ENCODE measurements at places on chromosomes 3 and 15. TPM values are rescaled to one million over a fixed set of nuclear protein-coding genes. Genes with fewer than 3 reads are reported as not detected.
A peak's percentile ranks its signal among the peaks of the same experiment; 100 is the strongest.

DNA sequence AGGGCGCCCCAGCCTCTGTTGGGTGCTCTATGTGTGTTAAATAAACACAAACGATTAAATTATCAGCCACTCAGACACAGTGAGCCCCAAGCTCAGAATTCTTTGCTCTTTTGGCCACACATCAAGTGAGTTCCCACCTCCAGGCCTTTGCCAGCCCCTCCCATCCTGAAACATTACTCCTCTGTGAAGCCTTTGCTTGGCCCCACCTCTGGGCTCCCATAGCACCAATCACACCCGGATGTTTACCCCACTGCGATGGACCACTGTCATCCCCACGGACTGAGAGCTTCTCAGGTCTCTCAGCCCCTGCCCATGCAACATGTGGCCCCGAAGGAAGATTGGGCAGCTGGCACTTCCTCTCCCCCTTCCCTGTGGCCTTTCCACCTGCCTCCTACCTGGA is 85.1 kb downstream of the NUP210 start:
- DNase-seq, result no peak

The PRSS50 gene
- total RNA-seq, result not detected

The TTLL13 gene
- total RNA-seq, result 1.2 TPM

DNA sequence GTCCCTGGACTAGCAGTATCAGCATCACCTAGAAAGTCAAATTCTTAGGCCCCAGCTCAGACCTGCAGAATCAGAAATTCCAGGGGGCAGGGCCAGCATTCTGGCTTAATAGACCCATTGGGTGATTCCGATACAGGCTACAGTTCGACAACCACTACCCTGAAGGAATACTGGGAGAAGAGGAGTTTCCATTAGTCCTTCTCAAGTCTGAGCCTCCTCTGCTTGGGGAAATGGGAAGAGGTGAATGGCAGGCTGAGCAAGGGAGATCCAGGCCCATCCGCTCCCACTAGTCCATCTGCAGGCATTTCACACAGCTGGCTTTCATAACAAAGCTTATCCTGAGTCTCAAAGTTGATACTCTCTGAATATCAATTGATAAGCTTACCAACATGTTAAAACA is 69.1 kb downstream of the MECOM start:
- no peak for DNase-seq

- DNase-seq, result no peak
Observed at GRCh38 chr15:87326269-87326668, 930.3 kb downstream of the NTRK3 start.

DNA sequence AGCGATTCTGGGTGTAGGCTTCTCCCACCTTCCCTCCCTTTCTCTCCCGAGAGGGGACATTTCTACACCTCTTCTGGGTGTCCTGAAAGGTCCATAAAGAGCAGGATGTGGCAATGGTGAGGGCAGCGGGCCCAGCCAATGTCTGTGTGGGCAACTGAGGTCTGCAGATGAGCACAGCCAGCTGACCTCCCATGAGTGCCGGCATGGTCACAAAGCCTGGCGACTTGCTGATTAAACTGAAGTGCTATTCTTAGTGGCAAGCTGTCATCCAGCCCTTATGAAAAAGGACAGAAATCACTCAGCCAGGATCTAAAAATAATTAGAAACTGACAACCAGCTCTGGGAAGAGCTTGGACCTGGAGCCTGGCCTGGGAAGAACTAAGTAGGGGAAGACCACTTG is 124.3 kb upstream of the RGMA start:
- no peak for DNase-seq

The UROC1 gene
- not detected for total RNA-seq

The BFSP2 gene
- total RNA-seq, result not detected

The CP gene
- total RNA-seq, result not detected

DNA sequence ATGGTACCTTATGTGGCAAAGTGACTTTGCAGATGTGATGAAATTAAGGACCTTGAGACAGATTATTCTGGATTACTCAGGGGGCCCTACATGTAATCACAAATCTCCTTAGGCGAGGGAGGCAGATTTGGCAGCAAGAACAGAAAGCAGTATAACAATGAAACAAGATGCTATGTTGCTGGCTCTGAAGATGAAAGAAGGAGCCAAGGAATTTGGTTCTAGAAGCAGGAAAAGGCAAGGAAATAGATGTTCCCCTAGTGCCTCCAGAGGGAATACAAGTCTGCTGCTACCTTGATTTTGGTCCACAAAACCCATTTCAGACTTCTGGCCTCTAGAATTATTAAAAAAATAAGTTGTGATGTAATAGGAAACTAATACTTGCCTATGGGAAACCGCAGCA is 64.5 kb downstream of the PIK3R4 start:
- DNase-seq, result no peak

DNA sequence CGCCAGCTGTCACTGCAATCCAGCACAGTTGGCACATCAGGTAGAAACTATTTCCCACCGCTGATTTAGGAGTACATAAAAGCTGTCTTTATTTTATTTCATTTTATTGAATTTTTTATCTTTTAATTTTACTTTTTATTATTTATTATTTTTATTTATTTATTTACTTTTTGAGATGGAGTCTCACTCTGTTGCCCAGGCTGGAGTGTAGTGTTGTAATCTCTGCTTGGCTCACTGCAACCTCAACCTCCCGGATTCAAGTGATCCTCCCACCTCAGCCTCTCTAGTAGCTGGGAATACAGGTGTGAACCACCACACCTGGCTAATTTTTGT is 31.0 kb downstream of the SRGAP3 start:
- no peak for DNase-seq

- DNase-seq, result no peak
Observed at GRCh38 chr3:142259359-142259758, 34.0 kb upstream of the GK5 start.

DNA sequence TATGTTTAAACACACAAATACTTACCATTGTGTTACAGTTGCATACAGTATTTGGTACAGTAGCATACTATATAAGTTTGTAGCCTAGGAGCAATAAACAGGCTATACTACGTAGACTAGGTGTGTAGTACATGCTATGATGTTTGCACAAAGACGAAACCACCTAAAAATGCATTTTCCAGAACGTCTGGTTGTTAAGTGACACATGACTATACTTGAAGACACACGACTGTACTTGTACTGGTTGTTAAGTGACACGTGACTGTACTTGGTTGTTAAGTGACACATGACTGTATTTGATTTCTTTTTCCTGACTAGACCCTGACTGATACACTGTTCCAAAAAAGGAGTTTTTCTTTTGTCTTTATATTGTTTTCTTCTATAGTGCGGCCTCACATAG is 34.1 kb downstream of the RAB8B start:
- DNase-seq, result no peak

GRCh38 chr15:89004726-89005030 is 83.6 kb upstream of the ABHD2 start:
- no peak for DNase-seq

The APPL1 gene
- total RNA-seq, result 29.6 TPM

DNA sequence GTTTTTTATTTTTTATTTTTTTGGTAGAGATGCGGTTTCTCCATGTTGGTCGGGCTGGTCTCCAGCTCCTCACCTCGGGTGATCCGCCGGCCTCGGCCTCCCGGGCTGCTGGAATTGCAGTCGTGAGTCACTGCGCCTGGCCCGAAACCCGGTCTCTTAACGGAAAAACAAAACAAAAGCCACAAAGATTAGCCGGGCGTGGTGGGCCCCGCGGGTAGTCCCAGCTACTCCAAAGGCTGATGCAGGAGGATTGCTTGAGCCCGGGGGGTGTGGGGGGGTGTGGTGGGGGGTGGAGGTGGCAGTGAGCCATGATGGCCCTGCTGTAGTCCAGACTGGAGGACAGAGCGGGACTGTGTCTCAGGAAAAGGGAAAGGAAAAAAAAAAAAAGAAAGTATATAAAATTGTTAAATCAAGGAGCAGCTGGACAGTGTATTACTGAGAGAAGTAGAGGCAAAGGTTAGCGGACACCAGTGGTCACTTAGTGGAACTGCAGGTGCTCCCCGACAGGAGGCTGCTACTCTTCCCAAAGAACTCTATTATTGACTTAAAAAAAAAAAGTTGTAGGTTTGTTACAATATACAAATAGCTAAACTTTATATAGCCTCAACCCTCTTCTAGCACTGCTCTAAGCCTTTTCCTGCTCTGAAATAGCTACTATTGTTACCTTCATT is 30.3 kb upstream of the TUBGCP5 start:
- no peak for DNase-seq

DNA sequence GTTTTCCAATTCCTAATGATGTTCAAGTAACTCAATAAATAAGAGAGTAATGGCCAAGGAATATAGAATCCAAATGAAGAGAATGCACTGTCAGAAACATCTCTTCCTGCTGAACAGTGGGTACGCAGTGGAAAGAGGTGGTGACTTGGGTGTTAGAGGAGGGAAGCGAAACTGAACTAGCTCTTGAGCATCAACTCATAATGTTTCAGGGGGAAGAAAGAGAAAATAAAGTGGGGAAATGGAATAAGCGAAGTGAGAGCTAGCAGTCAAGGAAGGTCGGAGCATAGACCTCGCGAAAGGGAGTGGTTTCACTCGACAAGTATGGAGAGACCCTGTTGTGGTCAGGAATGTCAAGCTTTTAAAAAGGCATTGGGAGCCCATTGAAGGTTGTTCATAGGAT is 309.5 kb downstream of the GAP43 start:
- no peak for DNase-seq

GRCh38 chr3:116233711-116234357 is 211.5 kb downstream of the LSAMP start:
- DNase-seq, result no peak

The DUOXA1 gene
- 0.40 TPM for total RNA-seq

GRCh38 chr3:48434591-48435222 is 4.8 kb upstream of the PLXNB1 start:
- peak; percentile 39 for DNase-seq

- no peak for DNase-seq
Observed at GRCh38 chr15:53193149-53193548, 403.0 kb upstream of the ONECUT1 start.

The COL6A5 gene
- total RNA-seq, result not detected

DNA sequence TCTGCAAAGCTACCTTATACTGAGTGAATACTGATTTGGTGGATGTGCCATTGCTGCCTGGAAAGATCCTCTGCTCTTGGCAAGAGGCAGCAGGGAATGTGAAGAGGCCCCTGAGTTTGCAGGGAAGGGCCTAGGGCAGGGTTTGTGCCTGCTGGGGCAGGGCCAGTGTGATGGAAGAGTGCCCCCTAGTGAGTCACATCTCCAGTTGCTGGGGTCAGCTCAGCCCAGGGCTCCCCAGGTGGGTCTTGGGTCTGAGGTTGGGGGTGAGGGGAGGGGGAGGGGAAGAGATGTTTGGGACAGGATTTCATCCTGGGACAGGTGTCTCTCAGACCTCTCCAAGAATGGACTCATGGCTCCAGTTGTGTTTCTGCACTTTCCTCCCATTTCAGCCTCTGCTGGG is 4.1 kb upstream of the AMOTL2 start:
- DNase-seq, result peak; percentile 65

- DNase-seq, result no peak
Observed at GRCh38 chr15:58582160-58582559, 150.4 kb downstream of the LIPC start.

GRCh38 chr15:43955140-43955539 is 128.3 kb downstream of the WDR76 start:
- DNase-seq, result no peak

DNA sequence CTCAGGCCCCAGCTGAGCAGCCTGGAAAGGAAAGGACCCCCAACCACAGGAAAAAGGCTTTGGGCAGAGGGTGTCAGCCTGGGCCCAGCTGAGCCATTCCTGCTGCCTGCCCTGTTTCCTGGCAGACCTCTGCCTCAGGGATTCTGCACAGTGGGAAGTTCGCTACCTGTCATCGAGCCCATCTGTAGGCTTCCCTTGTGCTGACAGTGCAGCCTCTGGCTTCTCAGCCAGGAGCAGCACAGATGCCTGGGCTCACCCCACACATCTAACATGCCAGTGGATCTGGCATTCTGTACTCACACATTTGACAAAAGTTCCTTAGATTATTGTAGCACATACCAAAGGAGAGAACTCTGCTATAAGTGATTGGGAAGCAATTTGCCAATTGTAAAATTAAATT is 202.2 kb downstream of the SSR3 start:
- DNase-seq, result no peak

GRCh38 chr3:28386049-28386448 is 37.4 kb upstream of the AZI2 start:
- DNase-seq, result no peak

The CHRNA7 gene
- total RNA-seq, result 3.1 TPM

The DAZL gene
- total RNA-seq, result not detected

- no peak for DNase-seq
Observed at GRCh38 chr3:34185301-34185700, 386.9 kb downstream of the PDCD6IP start.

The GCNT3 gene
- not detected for total RNA-seq

DNA sequence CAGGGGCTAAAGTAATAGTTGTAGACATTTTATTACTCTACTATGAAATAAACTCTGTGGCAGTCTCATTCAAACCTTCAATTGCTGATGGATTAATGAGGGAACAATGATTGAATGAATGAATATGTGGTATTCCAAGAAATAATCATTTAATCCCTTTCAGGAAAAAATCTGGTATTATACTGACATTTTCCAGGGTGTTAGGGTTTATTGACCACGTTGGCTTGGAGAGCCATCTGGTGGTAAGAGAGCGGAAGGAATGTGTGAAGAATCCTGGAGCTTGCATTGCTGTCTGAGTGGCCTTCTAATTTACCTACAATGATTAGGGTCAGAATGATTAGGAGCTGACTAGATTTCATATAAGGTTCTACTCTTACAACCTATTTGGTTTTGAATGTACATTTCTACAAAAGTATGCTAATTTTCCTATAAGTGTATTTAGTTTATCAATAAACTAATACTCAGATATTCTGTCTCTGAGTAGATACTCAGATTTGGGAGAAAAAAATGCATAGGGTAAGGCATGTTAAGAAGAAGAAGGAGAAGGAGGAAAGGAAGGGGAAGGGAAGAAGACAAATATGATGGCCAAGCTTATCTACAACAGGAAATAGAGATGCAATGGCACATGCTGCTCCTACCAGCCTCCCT is 249.9 kb downstream of the ROBO1 start:
- no peak for DNase-seq

- no peak for DNase-seq
Observed at GRCh38 chr15:40136470-40137302, 24.2 kb upstream of the BUB1B start.

DNA sequence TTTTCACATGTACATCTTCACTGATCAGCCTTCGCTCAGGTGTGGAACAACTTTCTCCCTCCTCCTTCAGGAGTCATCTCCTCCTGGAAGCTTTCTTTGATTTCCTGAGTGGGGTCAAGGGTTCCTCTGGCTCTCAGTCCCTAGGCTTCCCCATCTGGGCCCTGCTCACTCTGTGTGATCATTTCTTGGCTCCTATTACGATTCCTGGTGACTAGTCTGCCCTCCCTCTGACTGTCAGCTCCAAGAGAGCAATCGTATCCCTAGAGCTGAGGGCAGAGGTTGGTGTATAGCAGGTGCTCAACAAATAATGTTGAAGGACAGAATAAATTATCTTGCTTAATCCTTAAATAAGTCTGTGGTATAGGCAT is 15.3 kb upstream of the PRKCD start:
- no peak for DNase-seq

DNA sequence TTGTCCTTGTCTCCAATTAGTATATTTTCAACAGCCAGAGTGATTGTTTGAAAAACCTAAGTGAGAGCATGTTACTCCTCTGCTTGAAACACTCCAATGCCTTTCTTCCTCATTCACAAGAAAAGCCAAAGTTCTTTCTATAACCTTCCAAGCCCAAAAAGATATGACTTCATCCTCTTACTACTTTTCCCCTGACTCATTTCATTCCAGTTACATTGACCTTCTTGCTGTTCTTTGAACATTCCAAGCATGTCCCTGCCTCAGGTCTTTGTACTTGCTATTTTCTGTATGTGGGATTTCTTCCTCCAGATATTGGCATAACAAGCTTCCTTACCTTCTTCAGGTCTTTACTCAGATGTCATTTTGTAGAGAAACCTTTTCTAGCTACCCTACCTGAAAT is 28.3 kb downstream of the EHHADH start:
- DNase-seq, result no peak

The ZIC4 gene
- total RNA-seq, result not detected
